ENCODE measurements at places on chromosomes 7 and 10.

DNA sequence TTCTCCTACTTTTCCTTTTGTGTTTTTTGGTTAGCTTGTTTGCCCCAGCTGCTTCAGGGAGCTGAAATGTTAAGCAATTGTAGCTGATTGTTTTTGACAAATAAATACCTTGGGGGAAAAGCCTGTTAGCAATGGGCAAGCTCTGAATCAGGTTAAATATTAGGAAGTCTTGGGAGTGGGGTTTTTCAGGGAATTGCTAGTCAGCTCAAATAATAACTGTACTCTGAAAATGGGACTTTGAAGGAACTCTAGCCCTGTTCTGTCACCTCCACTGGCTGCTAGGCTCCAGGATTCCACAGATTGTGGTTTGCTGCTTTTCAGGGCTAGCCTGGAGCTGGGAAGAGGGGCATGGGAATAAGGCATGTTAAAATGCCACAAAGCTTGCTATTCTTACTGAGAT, 39.5 kb downstream of the ADK start:
- DNase-seq, result no peak

DNA sequence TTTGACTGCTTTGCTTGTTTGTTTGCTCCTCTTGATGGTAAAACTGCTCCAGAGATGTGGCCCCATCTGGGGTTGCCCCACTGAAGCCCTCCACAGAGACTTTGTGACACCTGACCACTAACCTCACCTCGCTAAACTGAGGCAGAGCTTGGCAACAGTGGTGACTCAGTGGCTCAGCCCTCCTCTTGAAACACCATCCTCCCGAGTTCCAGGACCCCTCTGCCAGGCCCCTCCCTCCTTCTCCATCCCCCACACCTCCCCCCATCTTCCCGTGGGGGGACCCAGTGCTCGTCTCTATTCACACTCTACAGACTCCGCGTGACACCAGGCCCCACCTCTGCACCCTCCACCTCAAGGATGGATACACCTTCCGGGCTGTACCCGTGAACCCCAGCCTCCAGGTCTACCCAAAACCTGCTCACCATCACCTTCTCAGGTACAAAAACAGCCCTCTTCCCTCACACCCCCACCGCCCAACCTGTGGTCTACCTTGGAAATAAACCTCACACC, 19.0 kb upstream of the RET start:
- no peak for DNase-seq

GRCh38 chr7:18597754-18598153, 102.2 kb downstream of the HDAC9 start:
- no peak for DNase-seq

DNA sequence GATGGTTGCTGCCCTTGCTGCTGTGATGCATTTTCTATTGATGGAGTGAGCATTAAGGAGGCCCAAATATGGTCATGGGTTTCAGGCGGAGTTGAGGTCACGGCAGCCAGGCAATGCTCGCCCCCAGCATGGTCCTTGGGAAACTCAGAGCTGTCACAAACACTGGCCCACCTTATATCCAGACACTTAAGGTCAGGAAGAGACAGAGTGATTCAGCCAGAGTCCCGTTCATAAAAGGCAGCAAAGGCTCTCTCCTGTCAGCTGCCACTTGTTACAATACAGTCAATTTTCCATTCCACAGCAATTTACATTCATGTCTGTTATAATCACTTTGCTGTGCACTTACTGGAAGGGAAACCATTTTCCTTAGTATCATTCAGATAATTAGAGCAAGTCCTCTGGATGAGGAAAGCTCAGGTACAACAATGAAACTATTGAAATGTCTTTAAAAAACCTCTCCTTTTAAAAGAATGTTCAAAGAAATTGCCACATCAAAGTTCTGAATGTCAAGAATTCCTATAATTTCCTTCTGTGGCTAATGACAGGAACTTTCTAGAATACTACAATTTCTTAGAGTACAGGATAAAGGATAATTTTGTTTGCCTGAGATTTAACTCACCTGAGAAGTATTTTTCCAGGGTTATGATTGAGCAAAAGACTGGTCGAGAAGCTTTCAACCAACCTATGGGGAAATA, 14.8 kb upstream of the ANKRD1 start:
- no peak for DNase-seq

- no peak for DNase-seq
These were observed 76.1 kb upstream of the ANK3 start for GRCh38 chr10:60465801-60466200.

- DNase-seq, result no peak
These were observed 116.6 kb downstream of the KLF6 start for GRCh38 chr10:3668276-3668965.

GRCh38 chr10:69319841-69320316, 41.6 kb downstream of the HK1 start:
- no peak for DNase-seq

GRCh38 chr7:105808703-105809590, 67.5 kb downstream of the ATXN7L1 start:
- DNase-seq, result peak; percentile 66

DNA sequence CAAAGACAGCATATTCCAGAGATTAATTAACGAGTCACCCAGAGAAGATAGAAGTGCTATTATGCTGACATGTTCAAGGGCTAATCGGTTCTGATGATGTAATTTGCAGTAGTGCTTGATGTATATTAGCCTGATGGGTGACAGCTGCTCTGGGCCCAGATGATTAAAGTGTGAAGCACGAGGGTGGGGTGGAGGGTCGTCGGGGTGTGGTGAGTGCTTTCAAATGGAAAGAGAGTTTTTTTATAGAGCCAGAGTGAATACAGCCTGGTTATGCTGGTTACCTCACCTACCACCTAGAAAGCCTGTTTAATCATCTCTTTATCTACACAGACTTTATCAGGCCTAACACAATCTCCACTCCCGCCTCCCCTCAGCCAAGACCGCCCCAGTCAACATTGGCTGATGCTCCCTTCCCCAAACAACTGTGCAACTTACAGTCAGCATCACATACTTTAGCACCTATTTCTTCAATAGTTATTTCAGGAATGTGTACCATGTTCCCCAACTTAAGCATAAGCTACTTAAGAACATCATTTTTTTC, 11.5 kb upstream of the STN1 start:
- DNase-seq, result no peak

DNA sequence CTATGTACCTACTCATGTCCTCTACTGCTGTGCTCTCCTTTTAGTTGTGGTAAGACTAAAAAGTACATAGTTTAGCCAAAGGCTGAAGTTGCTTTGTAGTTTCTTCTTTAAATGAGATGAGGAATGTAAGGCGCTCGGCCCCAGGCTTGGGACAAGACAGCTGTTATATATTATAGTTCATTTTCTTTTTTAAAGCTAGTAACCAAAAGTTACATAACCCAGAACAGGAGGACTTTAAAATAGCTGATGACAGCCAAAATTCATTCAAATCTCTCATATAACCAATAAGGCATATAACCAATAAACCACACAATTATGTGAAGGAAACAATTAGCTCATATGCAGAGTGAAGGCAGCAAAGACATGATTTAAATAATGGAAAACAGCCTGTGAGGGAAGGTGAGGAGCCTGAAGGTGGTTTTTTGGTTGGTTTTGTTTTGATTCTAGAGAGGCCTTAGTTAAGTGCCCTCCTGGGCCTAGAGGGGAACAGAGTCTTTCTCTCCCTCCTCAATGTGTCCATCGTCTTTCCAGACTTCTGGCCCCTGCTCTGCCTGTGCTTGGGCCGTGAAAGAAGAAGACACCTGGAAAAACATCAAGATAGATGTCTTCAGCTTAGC, 35.8 kb downstream of the SLC26A4 start:
- no peak for DNase-seq

- peak; percentile 45 for DNase-seq
These were observed 4.8 kb downstream of the STRIP2 start for GRCh38 chr7:129438839-129439651.

DNA sequence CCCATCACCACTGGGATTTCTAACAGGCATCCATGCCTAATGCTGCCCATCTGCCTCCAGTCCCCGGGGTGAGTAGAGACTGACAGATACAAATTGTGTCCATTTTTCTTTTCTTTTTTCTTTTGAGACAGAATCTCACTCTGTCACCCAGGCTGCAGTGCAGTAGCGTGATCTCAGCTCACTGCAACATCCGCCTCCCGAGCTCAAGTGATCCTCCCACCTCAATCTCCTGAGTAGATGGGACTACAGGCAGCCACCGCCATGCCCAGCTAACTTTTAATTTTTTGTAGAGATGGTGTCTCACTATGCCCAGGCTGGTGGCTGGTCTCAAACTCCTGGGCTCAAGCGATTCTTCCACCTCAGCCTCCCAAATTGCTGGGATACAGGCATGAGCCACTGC, 7.6 kb upstream of the CPN1 start:
- DNase-seq, result no peak

- no peak for DNase-seq
These were observed 108.5 kb downstream of the SND1 start for GRCh38 chr7:127760436-127761031.

DNA sequence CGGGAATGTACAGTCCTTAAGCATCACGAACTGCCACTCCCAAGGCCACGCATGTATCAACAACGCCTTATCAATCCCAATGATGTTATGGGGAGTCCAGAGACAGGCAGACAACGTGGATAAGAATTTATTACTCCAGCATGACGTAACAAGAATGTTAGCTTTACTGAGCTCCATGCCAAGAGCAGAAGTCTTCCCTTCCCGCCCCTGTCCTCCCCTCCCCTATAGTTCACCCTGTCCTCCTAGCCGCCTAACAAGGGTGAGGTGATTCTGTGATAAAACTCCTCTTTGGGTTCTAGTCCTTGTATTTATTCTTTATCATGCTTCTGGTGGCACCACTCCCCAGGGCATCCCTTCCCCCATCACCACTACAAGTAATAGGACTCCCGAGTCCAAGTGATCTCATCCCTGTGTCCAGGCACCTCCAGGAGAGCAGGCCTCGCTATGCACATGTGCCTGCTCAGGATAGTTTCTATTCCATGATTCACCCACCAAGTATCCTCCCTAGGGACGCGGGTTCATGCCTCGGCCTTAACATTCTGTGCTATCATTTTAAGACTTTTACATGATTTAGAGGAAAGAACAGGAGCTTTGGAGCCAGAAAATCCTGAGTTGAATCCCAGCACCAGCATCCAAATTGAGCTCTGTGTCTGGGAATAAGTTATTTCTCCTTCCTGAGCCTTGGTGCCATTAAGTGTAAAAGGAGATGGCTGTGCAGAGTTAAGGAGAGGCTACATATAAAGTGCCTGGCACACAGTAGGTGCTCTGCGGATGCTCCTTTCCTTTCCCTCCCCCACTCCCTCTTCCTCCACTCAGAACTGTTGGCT, 15.4 kb downstream of the GSDME start:
- DNase-seq, result no peak
